ENCODE measurements at places on chromosomes 1 and 21.
A peak's percentile ranks its signal among the peaks of the same experiment; 100 is the strongest.

- no peak for DNase-seq
These were observed 40.5 kb upstream of the RBBP5 start for GRCh38 chr1:205162301-205162700.

- DNase-seq = peak; percentile 24
These were observed 6.7 kb upstream of the MAN1C1 start for GRCh38 chr1:25609921-25610320.

DNA sequence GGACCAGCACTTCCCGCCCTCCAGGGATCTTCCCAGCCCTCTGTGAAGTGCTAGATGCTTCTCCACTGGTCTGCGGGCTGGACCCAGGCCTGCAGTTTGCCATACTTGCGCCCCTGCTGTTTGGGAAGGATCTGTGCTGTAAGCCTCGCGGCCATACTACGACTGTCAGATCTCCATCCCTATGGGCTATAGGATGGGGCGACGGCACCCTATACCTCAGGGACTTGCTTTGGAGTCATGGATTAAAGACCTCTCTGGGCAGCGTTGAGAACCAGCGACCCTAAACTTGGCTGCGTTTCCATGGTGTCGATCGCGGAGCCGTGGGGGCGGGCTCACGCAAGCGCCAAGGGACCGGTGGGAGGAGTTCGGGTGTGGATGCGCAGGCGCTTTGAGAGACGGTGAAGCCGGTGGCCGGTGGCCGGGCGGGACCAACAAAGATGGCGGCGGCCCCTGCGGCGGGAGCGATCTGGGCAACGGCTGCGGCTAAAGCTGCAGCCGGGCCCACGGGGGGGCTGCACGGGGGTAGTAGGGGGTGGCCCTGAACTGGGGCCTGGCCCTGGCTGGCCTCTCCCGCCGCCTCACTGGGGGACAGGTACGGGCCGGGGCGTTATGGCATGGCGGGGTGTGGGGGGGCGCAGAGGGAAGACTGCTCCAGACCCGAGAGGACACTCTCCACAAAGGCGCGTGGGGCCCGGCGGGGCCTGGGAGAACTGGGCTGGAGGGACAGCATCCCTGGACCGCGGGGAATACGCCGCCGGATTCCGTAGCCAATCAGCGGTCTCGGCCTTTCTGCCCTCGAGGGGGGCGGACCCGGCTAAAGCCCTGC is at the start of gene USP21:
TSS of gene USP21 (plus strand) at position 414 of the 826 bp plus-strand sequence. CDS start 1,141 bp downstream, outside the sequence.
- DNase-seq = peak; percentile 96

DNA sequence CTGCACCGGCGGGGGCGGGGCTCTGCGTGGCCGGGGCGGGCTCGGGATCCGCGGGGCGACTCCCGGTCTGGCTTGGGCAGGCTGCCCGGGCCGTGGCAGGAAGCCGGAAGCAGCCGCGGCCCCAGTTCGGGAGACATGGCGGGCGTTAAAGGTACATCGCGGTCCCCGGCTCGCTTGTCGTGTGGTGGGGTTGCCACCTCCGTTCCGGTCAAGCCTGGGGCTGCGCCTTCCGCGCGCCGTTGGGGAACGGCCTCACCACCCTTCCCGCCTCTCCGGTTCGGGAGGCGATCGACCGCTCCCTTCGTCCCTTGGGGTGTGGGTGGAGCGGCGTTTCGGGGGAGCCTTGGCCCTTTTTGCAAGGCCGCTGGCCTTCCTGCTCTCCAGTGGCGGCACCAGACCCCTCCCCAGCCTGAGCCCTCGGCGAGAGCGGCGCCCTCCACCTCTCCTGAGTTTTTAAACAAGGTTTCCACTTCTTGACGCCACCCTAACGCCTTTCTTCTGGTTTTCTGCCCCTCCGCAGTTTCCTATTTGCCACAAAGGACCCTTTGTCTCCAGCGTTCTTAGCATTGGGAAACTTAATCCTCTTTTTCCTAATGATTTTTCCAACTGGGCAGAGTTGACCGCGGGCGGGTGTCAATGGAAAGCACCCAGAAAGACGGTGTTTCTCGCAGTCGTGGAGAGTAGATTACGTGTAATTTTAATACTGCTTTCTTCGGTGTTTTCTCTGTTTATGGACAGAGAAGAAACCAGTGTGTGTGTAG is at the start of the genes LEPR and LEPROT:
TSS of gene LEPR (plus strand) at position 79 of the 761 bp plus-strand sequence. CDS start 144,898 bp downstream, outside the sequence.
TSS of gene LEPROT (plus strand) at position 79 of the 761 bp plus-strand sequence. CDS start at position 136, 57 bp downstream.
- DNase-seq = peak; percentile 56

- no peak for DNase-seq
These were observed 58.9 kb downstream of the BACE2 start for GRCh38 chr21:41226853-41227252.

- DNase-seq = no peak
These were observed 69.6 kb upstream of the GJB5 start for GRCh38 chr1:34685225-34685624.

GRCh38 chr1:182713492-182713891 is 29.1 kb upstream of the RGS8 start:
- no peak for DNase-seq

- DNase-seq = no peak
These were observed 55.9 kb downstream of the CLIC4 start for GRCh38 chr1:24801176-24801575.

- DNase-seq = no peak
These were observed 128.4 kb upstream of the ZC3H11B start for GRCh38 chr1:219741011-219741970.

GRCh38 chr21:45341779-45342178 is 54.1 kb upstream of the POFUT2 start:
- DNase-seq = peak; percentile 61

DNA sequence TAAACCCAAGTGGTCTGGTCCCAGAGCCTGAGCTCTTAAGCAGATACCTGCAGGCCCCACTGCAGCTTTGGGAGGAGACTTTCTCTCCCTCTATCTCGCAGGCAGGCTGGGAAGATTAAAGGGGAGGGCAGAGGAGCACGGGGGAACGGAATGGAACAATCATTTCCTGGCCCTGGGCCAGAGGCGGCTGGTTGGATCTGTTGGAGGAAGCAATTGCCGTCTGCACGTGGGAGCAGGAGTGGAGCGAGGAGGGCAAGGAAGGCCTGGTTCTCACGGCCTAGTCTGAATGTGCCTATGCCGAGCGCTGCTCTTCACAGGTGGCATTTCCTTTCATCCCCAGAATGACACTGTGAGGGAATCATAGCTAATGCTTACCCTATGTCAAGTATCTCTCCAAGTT is 23.7 kb downstream of the NKAIN1 start:
- peak; percentile 60 for DNase-seq

- DNase-seq = no peak
These were observed 11.5 kb upstream of the S100A2 start for GRCh38 chr1:153577138-153577537.

- peak; percentile 91 for DNase-seq
These were observed at the start of gene SAMD13 for GRCh38 chr1:84301004-84301784. Gene SAMD13 (plus strand): TSS chr1:84301708. CDS start chr1:84303235, 1,527 bp downstream.

- peak; percentile 47 for DNase-seq
These were observed 75.5 kb downstream of the VCAM1 start for GRCh38 chr1:100794748-100795645.

DNA sequence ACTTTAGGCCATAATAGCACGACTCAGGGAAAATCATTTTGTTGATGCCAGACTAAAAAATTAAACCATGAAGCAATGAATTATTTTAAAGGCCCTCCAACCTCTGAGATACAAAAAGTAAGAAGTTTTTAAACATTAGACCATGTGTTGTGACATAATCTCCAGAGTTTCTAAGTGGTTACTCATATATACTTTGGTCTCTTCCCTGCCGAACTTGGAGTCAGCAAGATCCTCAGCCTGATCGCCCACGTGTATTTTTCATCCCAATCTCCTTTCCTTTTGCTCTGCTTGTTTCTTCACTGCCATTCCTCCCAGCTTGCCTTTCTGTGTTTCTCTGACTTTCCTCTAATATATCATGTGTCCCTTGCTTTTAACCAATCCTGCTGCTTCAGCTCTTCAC is 3.8 kb downstream of the ARV1 start:
- no peak for DNase-seq

GRCh38 chr1:28193701-28194161 is 17.2 kb upstream of the PTAFR start:
- DNase-seq = no peak

DNA sequence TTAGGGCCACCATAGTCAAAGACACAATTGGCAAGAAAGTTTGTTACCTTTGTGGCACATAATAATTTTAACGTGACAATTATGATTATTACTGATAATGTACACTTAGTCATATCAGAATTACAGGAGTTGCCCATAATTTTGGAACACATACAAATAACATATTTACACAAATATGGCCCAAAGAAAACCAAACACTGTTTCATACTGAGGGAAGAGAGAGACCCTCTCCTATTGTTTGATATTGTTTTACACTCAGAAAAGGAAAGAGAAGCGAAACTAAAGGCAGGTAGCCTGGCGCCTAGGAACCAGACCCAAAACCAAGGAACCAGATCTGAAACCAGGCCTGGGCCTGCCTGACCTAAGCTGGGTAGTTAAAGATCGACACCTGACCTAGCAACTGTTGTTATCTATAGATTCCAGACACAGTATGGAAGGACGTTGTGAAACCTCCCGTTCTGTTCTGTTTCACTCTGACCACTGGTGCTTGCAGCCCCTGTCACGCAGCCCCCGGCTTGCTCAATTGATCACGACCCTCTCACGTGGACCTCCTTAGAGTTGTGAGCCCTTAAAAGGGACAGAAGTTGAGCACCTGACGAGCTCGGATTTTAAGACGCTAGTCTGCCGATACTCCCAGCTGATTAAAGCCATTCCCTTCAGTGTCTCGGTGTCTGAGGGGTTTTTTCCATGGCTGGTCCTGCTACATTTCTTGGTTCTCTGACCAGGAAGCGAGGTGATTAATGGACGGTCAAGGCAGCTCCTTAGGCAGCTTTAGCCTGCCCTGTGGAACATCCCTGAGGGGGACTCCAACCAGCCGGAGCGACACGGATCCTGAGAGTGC is 27.9 kb downstream of the C1orf115 start:
- DNase-seq = no peak

DNA sequence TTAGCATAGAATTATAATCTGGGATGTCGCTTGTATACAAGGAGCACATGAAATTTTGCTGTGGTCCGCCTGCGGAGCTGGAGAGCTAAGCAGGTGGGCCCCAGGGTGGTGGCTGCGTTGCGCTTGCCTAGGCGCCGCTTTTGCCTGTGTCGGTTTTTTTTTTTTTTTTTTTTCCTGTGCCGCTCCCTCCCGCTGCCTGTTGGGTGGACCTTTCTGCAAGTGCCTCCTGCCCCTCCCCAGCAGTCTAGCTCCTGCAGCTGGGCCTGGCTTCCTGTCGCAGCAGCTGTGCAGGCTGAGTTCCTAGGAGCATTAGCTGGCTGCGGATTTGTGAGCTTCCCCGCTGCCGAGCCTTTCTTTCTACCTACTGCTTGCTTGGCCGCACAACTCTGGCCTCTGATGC is 20.6 kb downstream of the PYHIN1 start:
- DNase-seq = no peak

DNA sequence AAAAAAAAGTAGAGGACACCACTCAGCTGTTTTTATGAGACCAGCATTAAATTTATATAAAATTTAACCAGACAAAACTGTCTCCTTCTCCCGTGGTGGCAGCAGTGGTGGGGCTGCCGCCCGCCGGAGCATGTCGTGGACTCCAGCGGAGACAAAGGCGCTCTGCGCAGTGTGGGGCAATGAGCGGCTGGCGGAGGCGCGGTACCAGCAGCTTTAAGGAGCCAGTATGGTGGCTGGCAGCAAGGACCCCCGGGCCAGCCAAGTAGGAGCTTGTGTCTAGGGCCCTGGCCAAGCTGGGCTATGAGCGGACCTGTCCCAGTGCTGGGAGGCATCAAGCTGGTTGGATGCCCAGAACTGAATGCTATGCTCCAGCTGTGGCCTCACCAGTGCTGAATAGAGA is 2102.9 kb downstream of the NCAM2 start:
- no peak for DNase-seq

- no peak for DNase-seq
These were observed 72.3 kb downstream of the MAP10 start for GRCh38 chr1:232877365-232878028.

DNA sequence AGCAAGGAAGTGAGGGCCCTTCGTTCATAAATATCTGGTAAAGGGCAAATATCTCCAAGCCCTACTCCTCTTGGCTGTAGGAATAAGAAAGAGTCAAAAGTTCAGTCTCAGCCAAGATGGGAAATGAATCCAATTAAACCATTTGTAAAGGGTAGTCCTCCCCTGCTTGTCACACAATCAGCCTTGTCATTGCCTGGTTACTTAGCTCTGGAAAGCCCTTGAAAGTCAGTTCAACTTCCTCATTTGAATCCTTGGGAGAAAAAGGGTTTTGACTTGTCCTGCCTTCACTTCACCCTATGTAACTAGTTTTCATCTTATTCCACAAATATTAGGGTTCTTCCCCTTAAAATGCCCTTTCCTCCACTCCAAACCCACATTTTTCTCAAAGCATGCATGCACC is 100.0 kb downstream of the ELAVL4 start:
- no peak for DNase-seq

GRCh38 chr1:145906954-145907753 is 2.7 kb downstream of the ITGA10 start:
- DNase-seq = no peak

DNA sequence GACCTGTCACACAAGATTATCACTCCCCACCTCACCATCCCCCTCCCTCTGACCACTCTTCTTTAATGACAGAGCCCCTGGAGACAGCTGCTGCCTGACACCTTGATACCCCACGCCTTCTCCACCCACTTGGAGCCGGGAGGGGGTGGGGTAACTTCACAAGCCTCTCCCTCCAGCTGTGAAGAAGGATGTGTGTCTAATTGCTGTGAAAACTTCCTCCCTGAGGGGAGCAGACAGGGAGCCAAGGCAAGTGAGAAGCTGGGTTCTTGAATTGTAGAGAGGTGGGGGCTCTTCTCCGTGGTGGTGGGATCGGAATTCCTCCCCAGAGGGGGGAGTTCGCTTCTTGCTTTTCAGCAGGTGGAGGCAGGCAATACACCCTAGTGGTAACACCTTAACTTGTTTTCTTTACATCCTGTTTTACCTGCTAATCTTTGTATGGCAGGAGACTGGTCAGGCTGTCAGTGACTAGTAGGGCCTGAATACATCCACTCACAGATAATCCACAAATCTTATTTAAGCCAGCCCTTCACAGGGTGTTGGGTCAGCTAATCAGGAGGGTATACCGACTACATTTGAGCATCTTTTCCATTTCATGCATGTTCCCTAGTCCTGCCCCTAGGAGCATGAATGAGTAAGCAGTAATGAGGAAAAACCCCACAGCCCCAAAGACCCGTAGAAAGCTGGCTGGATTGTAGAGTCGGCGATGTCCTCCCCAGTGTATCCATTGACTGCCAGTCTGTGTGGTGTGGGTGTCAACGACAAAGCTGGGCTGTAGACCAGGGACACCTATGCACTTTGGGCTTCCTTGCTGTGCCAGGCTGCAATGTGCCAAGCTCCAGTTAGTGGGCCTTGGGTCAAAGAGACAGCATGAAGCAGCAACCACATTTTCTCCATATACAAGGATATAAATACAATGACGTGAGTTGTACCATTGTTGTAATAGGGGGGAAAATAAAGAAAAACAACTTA is 57.3 kb downstream of the NFASC start:
- DNase-seq = peak; percentile 33
